ENCODE measurements at places on chromosomes 3 and 15. TPM values are rescaled to one million over a fixed set of nuclear protein-coding genes. Genes with fewer than 3 reads are reported as not detected.

SAXO2 gene
- 1.4 TPM for total RNA-seq

CACNA2D3 gene
- 0.43 TPM for total RNA-seq

SLC2A2 gene
- not detected for total RNA-seq

COX17 gene
- 20.9 TPM for total RNA-seq

REC114 gene
- not detected for total RNA-seq

SI gene
- total RNA-seq = not detected

SLC24A5 gene
- not detected for total RNA-seq

GHSR gene
- total RNA-seq = not detected

DNA sequence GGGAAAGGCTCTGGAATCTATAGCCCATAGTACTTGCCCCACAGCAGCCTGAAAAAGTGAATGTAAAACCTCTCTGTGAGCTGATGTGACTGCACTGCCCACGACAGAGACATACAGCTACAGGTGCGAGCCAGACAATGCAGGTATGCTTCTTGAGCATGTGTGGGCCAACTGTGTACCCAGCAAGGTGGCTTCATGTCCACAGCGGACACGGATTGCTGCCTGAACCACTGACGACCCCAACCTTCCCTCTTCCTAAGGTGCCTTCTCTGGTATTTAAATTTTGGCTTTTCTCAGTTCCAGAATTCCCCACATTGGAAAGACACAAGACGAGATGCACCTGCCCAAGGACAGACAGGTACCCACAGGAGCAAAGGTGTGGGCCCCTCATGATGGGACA lies 65.8 kb downstream of the SCN5A start:
- no peaks in the 10 kb centered on the region for H3K36me3 ChIP-seq
- no peaks in the 10 kb centered on the region for H3K27me3 ChIP-seq
- DNase-seq = no peak

DNA sequence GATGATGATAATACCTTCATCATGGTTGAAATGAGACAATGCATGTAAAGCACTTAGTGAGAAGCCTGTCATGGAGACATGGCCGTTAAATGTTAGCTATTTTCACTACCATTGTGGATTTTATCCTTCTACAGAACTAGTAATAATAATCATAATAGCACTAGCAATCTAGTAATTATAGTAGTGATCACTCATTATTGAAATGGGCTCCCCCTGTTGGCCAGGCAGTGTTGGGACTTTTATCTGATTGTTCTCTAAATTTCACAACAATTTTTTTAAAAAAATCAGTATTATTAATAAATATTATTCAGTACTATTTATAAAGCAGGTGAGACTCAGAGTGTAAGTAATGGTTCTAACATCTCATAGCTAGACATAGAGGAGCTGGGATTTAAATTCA lies 396.3 kb downstream of the IL5RA start:
- no peak for DNase-seq
- H3K36me3 ChIP-seq = no peaks in the 10 kb centered on the region
- H3K4me3 ChIP-seq = no peak overlapping the region
- H3K4me1 ChIP-seq = no peaks in the 10 kb centered on the region
- no peak overlapping the region for H3K27ac ChIP-seq

DNA sequence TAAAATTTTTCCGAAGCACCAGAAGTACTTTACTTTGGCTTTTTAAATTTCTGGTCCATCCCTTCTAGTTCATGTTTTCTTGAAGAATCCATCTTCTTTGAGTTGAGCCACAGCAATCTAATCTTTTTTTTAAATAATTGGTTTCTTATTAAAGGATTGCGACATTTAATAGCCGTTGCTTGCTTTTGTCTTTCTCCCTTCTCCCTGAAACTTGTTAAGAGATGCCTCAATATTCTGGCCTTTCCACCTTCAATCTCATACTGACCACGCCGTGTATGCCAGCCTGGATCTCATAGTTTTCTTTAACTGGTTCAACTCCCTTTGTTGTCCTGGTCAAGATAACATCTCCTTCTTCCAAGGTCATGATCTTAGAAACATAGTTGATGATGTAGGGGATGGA lies 18.4 kb upstream of the RPLP1 start:
- peaks cover 33% of the 10 kb centered on the region for H3K36me3 ChIP-seq
- no peak overlapping the region for H3K4me3 ChIP-seq
- DNase-seq = no peak
- no peak overlapping the region for H3K27ac ChIP-seq

GRCh38 chr15:69668963-69669362 lies 216.3 kb downstream of the RPLP1 start:
- no peak overlapping the region for H3K4me3 ChIP-seq
- peaks cover 10% of the 10 kb centered on the region for H3K4me1 ChIP-seq
- no peak overlapping the region for H3K27ac ChIP-seq
- no peak for DNase-seq
- no peaks in the 10 kb centered on the region for H3K36me3 ChIP-seq

- peaks cover 37% of the 10 kb centered on the region for H3K4me1 ChIP-seq
- H3K27ac ChIP-seq = no peak overlapping the region
- H3K36me3 ChIP-seq = no peaks in the 10 kb centered on the region
- H3K27me3 ChIP-seq = no peaks in the 10 kb centered on the region
- DNase-seq = no peak
Observed at GRCh38 chr15:93126148-93126547, 37.1 kb upstream of the RGMA start.

DNA sequence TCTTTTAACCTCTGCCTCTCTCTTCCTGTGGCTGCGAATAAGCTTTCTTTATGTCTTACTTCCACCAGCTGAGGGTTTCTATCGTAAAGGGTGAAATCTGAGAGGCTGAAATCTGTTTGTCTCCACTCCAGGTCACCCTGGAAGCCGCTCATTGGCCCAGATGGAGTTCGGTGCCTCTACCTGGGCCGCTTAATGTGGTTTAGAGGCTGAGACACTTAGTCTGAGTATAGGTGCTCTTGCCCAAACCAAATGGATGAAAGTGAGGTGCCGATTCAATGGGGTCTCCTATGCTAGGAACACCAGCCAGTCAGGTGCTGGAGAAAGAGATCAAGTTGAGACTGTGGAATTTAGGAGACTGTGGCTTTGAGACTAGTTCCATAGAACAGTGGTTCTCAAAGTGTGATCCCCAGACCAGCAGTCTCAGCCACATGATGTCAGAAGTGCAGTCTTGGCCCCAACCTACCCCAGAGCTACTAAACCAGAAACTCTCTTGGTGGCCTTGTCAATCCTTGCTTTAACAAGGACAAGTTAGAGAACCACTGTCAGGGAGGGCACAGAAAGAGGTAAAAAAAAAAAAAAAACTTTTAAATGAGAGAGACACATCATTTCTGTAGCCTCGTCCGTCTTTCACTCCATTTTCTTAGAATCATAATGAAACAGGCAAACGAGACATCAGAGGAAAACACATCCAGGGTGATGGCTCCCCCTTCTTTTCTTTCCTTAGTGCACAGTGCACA lies 54.9 kb upstream of the CCR2 start:
- no peaks in the 10 kb centered on the region for H3K4me1 ChIP-seq
- no peak for DNase-seq
- no peak overlapping the region for H3K27ac ChIP-seq
- no peaks in the 10 kb centered on the region for H3K36me3 ChIP-seq
- no peak overlapping the region for H3K4me3 ChIP-seq
- H3K27me3 ChIP-seq = no peaks in the 10 kb centered on the region

DNA sequence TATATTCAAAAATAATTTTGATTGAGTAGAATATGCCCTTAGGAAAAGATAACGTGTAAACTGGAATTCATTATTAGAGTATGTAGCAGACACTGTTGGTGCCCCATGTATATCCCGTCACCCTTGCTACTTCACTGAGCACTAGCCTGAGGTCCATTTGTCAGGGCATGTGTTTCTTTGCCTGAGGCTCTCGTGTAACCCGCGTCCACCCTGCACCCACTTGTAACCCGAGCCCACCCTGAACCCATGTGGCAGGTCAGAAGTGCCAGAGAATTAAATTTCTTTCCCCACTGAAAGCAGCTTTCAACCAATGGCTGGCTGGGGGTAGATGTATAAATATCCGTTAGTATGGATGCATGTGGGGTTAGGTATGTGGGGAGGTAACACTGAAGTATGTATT lies 474.2 kb upstream of the ZNF385D start:
- no peaks in the 10 kb centered on the region for H3K27me3 ChIP-seq
- peak; percentile 6 for DNase-seq
- no peak overlapping the region for H3K4me3 ChIP-seq
- no peaks in the 10 kb centered on the region for H3K36me3 ChIP-seq
- no peaks in the 10 kb centered on the region for H3K4me1 ChIP-seq
- H3K27ac ChIP-seq = no peak overlapping the region

GRCh38 chr3:130918328-130918727 lies 24.4 kb downstream of the ATP2C1 start:
- peaks cover 6% of the 10 kb centered on the region for H3K36me3 ChIP-seq
- no peak for DNase-seq
- no peaks in the 10 kb centered on the region for H3K27me3 ChIP-seq
- no peak overlapping the region for H3K4me3 ChIP-seq
- no peak overlapping the region for H3K27ac ChIP-seq
- H3K4me1 ChIP-seq = no peaks in the 10 kb centered on the region

GRCh38 chr3:161150001-161150525 lies 44.9 kb upstream of the B3GALNT1 start:
- no peaks in the 10 kb centered on the region for H3K4me1 ChIP-seq
- H3K4me3 ChIP-seq = no peak overlapping the region
- no peak overlapping the region for H3K27ac ChIP-seq
- H3K27me3 ChIP-seq = no peaks in the 10 kb centered on the region
- DNase-seq = no peak
